ENCODE measurements at places on chromosomes 16 and 17.

DNA sequence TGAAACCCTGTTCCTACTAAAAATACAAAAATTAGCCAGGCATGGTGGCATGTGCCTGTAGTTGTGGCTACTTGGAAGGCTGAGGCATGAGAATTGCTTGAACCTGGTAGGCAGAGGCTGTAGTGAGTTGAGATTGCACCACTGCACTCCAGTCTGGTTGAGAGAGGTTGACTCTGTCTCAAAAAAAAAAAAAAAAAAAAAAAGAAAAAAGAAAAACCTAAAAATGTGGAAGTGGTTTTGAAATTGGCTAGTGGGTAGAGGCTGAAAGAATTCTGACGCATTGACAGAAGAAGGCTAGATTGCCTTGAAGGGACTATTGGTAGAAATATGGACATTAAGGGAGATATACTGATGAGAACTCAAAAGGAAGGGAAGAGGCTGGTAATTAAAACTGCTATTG lies 33.6 kb upstream of the CPPED1 start:
- no peak for DNase-seq

GRCh38 chr16:24011237-24011636 lies 175.5 kb downstream of the PRKCB start:
- DNase-seq: no peak

DNA sequence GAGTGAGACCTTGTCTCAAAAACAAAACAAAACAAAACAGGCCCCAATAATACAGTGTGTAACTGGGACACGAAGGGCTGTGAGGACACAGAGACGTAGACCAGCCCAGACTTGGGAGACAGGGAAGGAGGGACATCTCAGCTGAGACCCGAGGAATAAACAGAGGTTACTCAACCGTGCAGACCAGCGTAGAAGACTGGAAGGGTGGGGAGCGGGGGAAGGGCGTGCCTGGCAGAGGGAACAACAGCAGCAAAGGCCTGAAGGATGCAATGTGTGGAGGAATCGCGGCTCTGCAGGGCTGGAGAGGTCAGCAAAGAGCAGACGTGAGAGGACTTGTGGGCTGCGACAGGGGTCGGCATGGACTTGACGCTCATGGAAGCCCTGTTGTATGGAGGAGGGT lies 11.6 kb upstream of the CES4A start:
- no peak for DNase-seq

- DNase-seq: no peak
These were observed 5.0 kb downstream of the ARL6IP1 start for GRCh38 chr16:18796377-18796776.

- DNase-seq: no peak
These were observed 74.8 kb upstream of the GRIN2A start for GRCh38 chr16:10256784-10257641.

- DNase-seq: no peak
These were observed 20.5 kb downstream of the CDIP1 start for GRCh38 chr16:4517812-4518680.

DNA sequence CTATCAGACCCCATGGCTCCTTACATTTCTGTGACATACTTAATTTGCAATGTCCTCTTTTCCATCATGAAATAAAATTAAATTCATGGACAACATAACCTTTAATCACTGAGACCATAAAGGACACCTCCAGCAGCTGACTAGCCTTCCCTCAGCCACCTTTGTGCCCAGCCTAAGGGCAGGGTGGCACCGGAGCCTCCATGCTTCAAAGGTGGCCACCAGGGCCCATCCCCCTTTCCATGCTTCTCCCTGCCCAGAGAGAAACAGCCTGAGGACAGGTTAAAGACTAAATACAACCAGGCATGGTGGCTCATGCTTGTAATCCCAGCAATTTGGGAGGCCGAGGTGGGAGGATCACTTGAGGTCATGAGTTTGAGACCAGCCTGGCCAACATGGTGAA lies 94.3 kb downstream of the ADCY9 start:
- no peak for DNase-seq

- no peak for DNase-seq
These were observed 118.0 kb upstream of the RPL38 start for GRCh38 chr17:74085434-74085833.

DNA sequence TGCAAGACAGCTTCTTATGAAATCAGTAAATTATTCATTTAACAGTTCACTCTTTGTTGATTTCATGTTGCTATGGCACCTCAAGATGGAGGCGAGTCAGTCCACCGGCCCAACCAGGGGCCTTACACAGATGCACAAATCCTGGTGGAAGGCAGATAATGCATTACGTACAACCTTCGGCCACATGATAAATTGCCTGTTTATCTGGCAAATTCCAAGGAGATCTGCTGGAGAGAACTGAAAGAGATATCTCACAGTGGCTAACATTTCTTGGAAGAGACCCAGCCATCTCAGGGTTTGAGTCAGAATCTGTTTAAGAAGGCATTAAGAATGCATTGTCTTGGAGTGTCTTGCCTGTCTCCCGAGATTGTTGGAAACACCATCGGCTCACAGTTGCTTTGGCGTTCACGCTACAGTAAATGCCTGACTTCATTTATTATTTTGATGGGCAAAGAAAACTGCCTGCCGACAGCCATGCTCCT lies 225.6 kb downstream of the MSI2 start:
- DNase-seq: no peak

- DNase-seq: no peak
These were observed 256.9 kb downstream of the C16orf95 start for GRCh38 chr16:87060034-87060986.
